ENCODE measurements at places on chromosomes 2 and 18. TPM values are rescaled to one million over a fixed set of nuclear protein-coding genes. Genes with fewer than 3 reads are reported as not detected.

The EFEMP1 gene
- total RNA-seq: 44.6 TPM

The HAUS1 gene
- total RNA-seq: 54.8 TPM

The OTOS gene
- total RNA-seq: not detected

The DPYSL5 gene
- total RNA-seq: 3.6 TPM

The MSTN gene
- not detected for total RNA-seq

The ELOA2 gene
- total RNA-seq: not detected

The IL1RN gene
- 0.13 TPM for total RNA-seq

The CYP27A1 gene
- total RNA-seq: 0.14 TPM

The ADCYAP1 gene
- not detected for total RNA-seq
